Fibroblast of skin of abdomen (primary cell): ENCODE measurements at places on chromosomes 2 and 18.
A peak's percentile ranks its signal among the peaks of the same experiment; 100 is the strongest.

DNA sequence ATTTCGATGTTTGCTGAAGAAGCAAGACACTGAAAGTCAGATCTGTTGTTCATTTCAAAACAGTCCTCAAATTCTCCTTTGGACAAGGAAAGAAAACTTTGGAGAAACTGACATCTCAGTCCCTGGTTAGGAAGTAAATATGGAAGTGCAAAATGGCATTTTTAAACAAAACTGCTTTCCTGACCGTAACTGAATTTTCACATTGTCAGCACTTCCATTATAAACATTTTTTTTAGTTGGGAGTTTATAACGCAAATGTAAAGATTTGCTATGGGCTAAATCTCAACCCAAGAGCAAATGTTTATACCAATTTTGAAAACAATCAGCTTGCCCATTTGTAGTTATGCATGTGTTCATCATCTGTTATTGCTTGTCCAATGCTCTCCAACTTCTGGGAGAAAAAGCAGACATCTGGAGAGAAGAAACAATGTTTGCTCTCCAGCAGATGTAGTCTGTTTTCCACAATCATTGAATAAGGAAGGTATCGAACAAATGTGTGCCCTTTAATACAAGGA, 520.1 kb downstream of the ARHGAP15 start:
- DNase-seq: no peak

- no peak for DNase-seq
Measured at GRCh38 chr2:186560254-186560653, 29.6 kb upstream of the ITGAV start.

DNA sequence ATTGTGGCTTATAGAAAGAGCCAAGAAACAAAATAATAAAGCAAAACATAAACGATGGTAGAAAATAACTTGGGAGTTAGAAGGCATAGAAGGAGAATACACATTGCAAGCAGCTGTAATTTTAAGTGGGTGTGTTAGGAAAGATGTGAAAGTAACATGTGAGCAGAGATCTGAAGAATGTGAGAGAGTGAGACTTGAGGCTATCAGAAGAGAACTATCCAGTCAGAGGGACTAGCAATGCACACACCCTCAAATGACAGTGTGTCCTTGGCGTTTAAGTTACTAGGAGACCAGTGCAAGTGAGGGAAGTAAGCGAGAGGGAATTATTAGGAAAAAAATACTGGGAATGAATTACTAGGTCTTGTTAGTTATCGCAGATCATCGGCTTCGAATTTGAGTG, 304.9 kb downstream of the DSEL start:
- DNase-seq: peak; percentile 15

DNA sequence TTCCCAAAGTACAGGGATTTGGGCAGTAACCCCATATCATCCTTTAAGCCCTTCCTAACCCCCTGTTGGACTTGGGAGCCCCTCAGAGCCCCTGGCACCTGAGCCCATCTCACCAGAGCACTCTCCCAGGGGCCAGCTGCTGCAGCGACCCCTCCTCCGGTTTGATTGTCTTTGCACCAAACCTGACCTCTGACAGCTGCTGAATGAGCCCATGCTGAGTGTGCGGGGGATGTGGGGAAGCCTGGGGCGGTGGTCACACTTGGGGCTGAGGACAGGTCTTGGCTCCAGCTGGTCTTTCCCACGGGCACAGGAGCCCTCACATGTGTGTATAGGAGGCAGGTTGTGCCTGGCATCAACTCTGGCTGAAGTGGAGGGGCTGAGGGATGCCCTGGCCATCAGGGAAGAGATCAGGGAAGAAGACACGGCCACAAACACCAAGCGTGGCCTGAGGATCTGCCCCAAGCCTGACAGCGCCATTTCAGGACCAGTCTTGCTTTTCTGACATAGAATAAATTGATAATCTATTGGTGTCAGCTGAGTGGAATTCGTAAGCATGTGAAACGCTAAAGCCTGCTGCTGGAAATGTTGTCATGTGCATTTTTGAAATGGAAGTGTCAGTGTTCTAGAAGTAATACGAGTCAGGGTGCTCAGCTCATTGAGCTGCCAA, 102.4 kb downstream of the ACKR3 start:
- DNase-seq: no peak

DNA sequence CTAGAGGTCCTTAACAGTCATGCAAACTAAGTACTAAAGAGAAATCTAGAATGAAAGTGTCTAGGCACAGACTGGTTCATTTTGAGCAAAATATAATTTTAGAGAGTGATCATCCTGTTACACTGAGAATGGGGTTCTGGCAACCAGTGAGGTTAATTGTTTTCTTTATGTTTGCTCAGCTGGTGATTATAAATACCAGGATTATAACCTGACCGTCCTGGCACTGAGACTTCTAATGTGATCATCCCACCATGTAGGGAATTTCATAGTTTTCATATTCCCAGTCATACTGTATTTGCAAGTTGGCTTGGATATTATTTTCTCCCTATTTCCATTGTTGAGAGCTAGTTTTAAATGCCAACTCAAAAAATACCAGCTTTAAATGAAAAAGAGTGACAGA, 852.5 kb upstream of the LRATD1 start:
- DNase-seq: no peak

- no peak for DNase-seq
Measured at GRCh38 chr2:70959851-70960832, 18.3 kb upstream of the ANKRD53 start.

- DNase-seq: no peak
Measured at GRCh38 chr2:97781981-97782380, 68.6 kb downstream of the ZAP70 start.
